ENCODE measurements at places on chromosomes 1 and 21.

DNA sequence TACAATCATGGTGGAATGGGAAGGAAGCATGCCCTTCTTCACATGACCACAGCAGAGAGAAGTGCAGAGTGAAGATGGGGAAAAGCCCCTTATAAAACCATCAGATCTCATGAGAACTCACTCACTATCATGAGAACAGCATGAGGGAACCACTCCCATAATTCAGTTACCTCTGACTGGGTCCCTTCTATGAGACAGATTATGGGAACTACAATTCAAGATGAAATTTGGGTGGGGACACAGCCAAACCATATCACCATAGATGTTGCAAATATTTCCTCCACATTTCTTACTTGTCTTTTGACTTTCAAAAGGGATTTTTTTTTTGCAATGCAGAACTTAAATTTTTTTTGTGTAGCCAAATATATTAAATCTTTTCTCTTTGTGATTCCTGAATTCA lies 14.8 kb downstream of the SH3BGR start:
- no peak for DNase-seq

DNA sequence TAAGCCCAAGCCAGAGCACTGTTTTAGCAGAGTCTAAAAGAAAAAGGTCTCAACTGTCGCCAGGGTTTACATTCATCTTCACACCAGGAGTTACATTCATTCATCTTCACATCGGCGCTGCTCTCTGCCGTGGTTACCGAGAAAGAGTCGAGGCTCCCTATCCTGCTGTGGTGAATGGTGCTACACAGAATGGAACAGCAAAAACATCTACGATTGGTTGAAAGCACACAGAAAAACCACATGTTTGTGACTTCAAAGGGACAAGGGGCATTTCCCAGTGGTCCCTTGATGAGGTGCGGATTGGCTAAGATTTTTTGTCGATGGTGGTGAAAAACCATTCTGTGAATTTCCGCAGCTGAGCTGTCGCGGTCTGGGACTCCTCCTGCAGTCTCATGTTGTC lies 231.1 kb downstream of the SIPA1L2 start:
- DNase-seq, result no peak

GRCh38 chr1:183236158-183236725 lies 50.2 kb downstream of the LAMC2 start:
- peak; percentile 27 for DNase-seq

GRCh38 chr1:244353551-244354091 lies 98.1 kb downstream of the ADSS2 start:
- no peak for DNase-seq

Data from NCI-H526 treated with DMSO at 0.1 percent for 48 hours (cell line).